ENCODE measurements at places on chromosomes 6 and 20.
A peak's percentile ranks its signal among the peaks of the same experiment; 100 is the strongest.

GRCh38 chr6:7073821-7074525, 33.8 kb upstream of the RREB1 start:
- no peak for DNase-seq

DNA sequence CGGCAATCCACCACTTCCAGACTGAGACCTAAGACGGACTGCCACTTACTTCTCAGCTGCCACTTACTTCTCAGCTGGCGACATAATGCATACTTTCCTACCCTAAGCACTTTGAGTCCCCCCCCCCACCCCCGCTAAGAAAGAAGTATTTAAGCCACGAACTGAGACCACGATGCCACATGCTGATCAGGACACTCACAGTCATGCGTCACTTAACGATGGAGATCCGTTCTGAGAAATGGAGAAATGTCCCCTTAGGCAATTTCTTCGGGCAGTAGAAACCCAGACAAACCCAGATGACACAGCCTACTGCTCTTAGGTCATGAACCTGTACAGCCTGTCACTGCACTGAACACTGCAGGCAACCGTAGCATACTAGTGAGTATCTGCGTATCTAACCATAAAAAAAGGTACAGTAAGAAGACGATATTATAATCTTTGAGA, 690 bp downstream of the IFNGR1 start:
- peak; percentile 41 for DNase-seq

GRCh38 chr6:13368079-13368730, 39.9 kb upstream of the TBC1D7 start:
- DNase-seq = no peak

DNA sequence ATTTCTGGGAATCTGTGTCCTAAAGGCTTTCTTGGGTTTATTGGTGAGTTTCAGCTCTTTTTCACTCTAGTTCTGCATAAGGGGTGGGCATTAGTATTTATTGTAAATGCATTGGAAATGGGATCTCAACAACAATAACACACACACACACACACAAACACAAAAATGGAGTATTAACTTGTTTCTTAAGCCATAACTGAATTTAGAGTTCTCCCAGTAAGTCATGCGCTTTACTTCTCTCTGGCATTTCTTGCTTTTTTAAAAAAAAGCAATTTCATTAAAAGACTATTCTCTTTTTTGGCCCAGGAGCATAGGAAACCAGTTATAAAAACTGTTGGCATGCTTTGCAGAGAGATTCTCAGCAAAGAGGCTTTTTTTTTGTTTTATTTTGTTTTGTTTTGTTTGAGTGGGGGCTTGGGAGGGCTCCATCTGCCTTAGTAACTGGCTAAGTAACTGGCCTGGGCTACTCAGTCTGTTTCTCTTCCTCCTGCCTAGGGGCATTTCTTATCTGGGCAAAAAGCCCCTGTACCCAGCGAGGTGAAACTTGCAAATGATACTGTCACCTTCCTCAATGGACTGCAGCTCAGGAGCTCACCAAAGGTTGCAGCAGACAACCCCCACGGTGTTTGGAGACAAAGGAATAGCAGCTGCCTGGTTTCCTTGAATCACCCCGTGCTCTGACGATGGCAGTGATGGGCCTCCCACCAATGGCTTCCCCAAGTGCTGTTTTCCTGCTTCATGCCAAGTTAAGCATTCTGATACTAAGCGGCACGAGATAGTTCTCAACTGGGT, 128.5 kb downstream of the BCAS1 start:
- DNase-seq = no peak

GRCh38 chr6:77624515-77624914, 28.3 kb upstream of the MEI4 start:
- DNase-seq = no peak

DNA sequence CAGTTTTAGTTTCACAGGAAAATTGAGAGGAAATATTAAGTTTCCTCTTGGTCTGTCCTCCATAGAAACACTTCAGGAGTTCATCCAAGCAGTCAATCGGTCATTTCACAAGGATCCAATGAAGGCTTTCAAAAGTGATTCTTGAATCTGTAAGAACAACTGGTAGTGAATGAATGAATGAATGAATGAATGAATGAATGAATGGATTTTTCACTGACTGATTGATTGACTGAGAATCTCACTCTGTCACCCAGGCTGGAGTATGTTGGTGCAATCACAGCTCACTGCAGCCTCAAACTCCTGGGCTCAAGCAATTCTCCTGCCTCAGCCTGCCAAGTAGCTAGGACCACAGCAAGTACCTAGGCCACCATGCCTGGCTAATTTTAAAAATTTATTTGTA, 39.4 kb upstream of the TAF8 start:
- no peak for DNase-seq

- no peak for DNase-seq
These were observed at the start of gene SLA2 for GRCh38 chr20:36645998-36646397. Gene SLA2 (minus strand): TSS chr20:36646196. CDS start chr20:36641335, 4,861 bp downstream.

DNA sequence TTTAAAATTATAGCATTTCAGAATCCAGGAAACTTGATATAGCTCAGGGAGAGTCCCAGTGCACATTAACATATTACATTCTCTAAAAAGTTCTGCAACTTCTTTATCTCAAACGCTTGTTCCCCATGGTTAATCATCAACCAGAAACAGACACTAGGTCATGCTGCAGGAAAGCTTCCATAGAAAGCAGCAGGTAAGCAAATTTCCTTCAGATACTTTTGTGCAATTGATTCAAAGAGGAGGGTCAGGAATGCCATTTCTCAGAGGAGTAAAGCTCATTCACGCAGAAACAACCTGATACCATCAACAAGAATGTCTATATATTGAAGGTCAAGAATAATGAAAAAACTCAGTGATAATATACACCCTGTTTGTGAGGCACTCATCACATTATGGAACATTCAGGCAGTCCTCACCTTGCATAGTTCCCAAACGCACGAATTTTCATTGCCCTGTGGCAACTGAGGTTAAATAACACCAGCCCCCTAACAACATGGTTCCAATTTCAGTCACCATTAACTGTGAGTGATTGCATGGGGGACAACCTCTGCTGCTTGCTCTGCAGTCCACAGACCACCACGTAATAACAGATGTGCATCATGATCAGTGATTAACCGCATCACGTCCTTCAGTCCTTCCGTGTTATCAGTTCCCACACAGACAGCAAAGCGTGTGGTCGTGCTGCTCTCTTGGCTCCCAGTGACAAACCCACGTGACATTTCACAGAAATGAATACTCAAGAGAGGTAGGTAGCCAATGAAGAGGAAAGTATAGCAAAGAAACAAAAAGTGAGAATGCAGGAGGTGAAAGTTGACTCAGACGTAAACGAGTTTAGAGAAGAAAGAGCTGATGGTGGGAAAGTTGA, 95.7 kb downstream of the LY86 start:
- DNase-seq = no peak
